NCI-H1417 treated with DMSO at 0.1 percent for 48 hours (cell line): ENCODE measurements at places on chromosomes 3 and 15.

- DNase-seq, result no peak
These were observed 48.5 kb downstream of the CGNL1 start for GRCh38 chr15:57424628-57425405.

DNA sequence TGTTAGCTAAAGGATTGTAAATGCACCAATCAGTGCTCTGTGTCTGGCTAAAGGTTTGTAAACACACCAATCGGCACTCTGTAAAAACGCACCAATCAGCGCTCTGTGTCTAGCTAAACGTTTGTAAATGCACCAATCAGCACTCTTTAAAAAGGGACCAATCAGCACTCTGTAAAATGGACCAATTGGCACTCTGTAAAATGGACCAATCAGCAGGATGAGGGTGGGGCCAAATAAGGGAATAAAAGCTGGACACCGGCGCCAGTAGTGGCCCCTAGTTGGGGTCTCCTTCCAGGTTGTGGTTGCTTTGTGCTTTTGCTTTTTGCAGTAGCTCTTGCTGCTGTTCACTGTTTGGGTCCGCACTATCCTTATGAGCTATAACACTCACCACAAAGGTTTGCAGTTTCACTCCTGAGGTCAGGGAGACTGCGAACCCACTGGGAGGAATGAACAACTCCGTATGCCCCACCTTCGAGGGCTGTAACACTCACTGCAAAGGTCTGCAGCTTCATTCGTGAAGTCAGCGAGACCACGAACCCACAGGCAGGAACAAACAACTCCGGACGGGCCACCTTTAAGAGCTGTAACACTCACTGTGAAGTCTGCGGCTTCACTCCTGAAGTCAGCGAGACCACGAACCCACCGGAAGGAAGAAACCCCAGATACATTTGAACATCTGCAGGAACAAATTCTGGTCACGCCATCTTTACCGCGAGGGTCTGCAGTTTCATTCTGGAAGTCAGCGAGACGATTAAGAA is 1.1 kb upstream of the SUCLG2 start:
- no peak for DNase-seq

- DNase-seq, result no peak
These were observed 9.9 kb downstream of the GRM2 start for GRCh38 chr3:51716805-51717204.

DNA sequence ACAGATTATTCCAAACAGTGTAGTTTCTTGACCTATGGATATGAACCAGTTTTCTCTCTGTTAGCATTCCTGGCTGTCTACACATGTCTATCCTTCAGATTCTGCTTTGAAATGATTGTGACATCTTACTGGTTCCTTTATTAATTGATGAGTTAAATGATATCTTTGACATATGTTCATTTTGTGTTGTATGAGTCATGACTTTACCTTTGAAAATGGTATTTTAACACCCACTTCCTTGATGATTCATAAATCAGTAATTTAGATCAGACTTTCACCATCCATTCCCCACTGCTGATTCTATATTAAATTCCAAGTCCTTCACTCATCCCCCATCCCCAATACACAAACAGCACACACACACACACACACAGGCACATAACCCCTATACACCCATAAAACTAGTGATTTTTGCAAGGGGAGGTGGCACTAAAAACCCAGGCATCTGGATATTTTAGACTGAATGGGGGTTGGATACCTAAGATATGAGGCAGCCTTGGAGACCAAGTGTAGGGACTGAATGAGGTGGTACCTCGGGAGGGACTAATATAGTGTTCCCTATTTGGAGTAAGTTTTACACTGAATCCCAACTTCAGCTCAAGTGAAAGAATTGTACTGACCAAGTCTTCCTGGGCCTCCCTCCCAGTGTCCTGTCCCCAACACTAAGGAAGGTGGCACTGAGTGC is 9.7 kb downstream of the CCK start:
- DNase-seq, result no peak

DNA sequence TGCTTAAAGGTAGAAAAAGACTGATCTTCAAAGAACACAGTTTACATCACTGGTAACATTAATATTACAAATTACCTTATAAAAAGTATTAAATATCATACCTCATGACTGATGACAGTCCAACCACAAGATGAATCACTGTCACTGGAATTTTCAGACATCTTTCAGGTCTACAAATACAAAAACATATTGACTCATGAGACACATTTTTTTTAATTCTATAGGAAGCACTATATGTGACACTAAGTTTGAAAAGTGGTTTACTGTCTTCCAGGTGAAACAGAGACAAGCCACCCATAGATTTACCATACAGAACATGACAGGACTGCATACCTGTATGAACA is 18.9 kb downstream of the CCPG1 start:
- no peak for DNase-seq
